Stimulated activated CD8-positive, alpha-beta memory T cell treated with anti-CD3 and anti-CD28 coated beads, Interleukin-7, amount 100 ng/mL, for 48 hours (primary cell): ENCODE measurements at places on chromosomes 2 and 18.
A peak's percentile ranks its signal among the peaks of the same experiment; 100 is the strongest.

DNA sequence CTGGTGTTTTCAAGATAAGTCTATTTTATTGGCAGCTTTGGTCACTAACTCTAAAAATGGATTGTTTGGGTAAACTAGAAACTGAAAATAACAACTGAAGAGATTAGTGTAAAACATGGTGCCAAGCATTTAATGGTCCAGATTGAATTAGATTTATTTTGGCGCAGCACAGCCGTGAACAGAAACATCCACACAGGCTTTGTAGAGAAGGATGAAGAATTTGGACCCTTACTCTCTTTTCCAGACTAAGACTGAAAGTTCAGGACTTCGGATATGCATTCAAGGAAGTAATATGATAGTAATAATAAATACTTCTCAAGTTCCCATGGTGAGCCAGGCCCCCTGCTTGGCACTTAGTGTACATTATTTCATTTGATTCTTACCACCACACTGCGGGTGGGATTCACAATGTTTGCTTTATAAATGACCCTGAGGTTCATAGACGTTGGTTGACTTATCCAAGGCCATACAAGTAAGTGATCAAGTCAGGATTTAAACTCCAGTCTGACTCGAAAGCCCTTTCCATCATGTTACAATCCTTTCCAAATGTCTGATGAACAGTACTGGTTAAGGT lies 54.2 kb upstream of the ITGB6 start:
- no peak for DNase-seq

DNA sequence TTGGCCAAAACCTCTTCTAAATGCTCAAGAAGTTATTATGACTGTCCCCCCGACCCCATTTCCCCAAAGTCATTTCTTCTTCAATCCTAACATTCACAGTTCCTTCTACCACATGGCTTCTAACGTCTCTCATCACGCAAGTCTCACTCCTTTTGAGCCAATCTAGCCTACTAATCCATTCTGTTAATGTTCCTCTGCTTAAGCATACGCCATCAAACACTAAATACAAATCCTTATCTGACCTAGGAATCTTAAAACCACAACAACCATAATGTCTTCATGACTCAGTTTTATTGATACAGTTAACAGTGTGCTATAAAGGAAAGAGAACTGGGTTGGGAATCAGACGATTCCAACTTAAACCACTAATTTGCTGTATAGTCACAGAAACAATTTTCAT lies 23.9 kb downstream of the HNRNPLL start:
- DNase-seq, result no peak

DNA sequence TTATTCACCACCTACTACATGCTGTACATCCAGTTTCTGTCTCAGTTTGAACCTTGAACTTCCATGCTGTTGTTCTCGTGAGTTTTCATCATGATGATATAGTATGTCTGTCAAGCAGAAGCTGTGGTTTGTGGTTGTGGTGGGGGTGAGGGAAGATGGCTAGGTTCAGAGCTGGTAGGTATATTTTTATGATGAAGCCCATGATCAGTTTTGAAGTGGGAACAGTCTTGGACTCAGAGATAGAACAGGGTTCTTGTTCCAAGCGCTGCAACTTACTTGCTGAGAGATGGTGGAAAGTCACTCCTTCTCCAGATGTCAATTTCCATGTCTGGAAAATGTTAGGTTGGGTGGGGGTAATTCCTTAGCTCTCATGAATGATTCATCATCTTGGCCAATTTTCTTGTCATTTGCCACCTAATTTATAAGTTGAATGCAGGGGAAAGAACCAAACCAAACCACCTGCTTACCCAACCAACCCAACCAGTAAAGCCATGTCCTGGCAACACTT lies 21.6 kb downstream of the PMAIP1 start:
- no peak for DNase-seq

- peak; percentile 29 for DNase-seq
Observed at GRCh38 chr2:216632952-216633615, at the start of gene IGFBP2. Gene IGFBP2, plus strand, starts transcription at chr2:216633420. Its CDS starts 104 bp downstream, at chr2:216633524.

DNA sequence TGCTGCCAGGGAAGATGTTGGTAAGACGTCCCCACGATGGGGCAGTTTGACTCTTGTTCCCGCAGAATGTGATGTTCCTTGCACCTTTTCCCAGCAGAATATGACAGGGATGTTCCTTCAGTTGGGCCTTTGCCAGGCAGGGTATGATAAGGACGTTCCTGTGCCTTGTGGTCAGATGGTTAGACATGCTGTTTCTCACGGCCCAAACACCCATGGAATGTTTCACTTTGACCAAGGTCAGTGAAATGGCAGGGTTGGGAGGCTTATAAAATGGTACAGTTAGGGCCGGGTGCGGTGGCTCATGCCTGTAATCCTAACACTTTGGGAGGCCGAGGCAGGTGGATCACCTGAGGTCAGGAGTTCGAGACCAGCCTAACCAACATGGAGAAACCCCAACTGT lies 40.3 kb upstream of the YPEL5 start:
- no peak for DNase-seq
